Stimulated activated CD8-positive, alpha-beta memory T cell treated with anti-CD3 and anti-CD28 coated beads, Interleukin-4, amount 100 ng/mL, for 48 hours (primary cell): ENCODE measurements at places on chromosomes 13 and 19.

- no peak for DNase-seq
These were observed 7.0 kb downstream of the SOX21 start for GRCh38 chr13:94705081-94706030.

DNA sequence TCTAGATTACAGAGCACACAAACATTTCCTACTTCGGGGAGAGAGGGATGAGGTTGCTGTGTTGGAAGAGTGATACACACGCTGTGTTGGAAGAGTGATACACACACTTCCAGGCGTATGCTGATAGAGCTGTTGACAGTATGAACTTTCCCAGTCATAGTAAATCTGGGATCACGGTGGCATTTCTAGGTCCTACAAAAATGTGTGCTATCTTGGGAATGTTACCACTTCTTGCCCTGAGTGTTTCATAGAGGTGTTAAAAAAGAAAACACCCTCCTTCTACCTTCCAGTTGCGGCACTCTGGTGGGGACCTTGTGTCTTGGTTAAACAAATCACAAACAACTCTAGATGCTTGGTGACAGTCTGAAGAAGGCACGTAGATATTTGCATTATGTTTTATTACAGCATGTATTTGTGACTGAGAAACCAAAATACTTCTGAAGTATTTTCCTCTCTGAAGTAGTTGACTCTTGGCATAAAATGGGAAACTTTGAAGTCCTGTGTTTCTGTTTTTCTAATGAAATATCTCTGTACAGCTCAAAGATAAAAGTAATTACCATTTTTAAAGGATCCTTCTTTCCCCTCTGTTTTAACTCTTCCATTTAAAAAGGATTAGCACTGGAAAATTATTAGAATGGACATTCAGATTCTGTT is 52.5 kb downstream of the ARHGAP35 start:
- no peak for DNase-seq

DNA sequence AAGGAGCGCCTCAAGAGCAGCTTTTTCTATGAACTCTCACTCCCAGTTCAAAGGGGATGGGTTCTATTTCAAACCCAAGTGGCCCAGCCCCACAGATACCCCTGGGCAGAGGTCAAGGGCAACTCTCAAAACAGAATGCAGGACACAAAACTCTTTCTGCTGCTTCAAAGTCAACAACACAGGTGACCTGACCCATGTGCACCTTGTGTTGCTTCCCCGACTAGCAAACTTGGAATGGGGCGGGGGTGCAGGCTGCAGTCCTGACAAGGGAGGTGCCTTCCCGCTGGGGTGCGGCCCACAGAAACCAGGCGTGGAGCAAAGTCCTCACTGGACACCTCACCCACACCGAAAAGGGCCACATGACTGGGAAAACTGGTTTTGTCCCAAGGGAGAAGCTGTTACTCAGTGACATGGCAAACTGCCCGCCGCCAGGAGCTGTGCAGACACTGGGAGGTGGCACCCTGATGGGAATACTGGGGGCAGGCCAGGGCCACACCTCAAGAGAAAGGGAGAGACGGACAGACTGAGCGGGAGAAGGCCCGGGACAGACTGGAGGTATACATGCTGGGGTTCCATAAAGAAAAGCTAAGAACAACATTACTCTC is 17.4 kb downstream of the ZC3H4 start:
- DNase-seq, result no peak

DNA sequence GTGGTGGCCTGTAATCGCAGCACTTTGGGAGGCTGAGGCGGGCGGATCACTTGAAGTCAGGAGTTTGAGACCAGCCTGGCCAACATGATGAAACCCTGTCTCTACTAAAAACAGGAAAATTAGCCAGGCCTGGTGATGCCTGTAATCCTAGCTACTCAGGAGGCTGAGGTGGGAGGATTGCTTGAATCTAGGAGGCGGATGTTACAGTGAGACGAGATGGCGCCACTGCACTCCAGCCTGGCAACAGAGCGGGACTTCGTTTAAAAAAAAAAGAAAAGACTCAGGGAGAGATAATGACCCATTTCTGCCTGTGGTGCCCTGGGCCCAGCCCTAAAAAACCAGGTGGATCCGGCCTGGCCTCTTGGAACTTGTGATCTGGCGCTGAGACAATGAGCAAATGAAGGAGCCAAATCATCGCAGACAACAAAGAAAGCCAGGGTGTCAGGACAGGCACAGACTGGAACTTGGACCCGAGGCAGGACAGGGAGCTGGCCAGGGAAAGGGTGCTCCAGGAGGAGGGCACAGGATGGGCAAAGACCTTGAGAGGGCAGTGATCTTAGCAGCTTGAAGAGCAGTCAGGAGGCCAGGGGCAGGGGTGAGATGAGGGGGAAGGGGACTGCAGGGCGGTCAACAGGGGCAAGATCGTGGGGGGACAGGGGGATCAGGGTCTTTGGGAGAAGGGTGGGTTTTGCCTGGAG is 962 bp upstream of the JAK3 start:
- no peak for DNase-seq

- no peak for DNase-seq
These were observed 134.7 kb downstream of the KCNRG start for GRCh38 chr13:50149932-50150331.

- no peak for DNase-seq
These were observed 25.1 kb downstream of the SIPA1L3 start for GRCh38 chr19:37931881-37932655.

- DNase-seq, result peak; percentile 71
These were observed 589 bp downstream of the ZBTB45 start for GRCh38 chr19:58519087-58519354.

- no peak for DNase-seq
These were observed 66.3 kb upstream of the RFXAP start for GRCh38 chr13:36752673-36753072.

DNA sequence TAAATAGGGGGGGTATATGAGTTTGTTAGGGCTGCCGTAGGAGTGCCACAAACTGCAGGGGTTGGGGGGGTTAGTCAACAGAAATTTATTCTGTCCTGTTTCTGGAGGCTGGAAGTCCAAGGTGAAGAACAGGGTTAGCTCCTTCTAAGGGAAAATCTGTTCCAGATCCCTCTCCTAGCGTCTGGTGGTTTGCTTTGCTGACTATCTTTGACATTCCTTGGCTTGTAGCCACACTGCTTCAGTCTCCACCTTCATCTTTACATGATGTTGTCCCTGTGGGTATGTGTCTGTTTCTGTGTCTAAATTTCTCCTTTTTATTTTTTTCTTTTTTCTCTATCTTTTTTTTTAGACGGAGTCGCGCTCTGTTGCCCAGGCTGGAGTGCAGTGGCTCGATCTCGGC is 8.1 kb upstream of the ICAM1 start:
- DNase-seq, result no peak

DNA sequence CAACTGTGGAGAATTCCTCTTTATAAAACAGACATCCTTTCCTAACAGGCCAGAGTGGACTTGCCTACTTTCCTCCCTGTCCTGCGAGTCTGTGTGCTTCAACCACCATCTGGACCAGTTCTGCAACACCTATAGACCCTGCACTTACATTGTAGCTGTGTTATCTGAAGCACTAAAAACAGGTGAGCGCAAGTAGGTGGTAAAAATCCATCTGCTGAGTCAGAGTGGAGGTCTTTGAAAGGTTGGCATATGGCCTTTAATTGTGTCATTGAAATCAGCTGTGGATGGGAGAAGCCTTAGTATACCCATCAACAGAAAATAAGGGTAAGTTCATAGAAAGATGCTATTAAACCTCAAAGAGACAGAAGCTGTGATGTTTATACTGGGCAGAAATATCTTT is 7.6 kb upstream of the NALCN start:
- DNase-seq, result no peak

- DNase-seq, result no peak
These were observed 11.6 kb downstream of the DIAPH3 start for GRCh38 chr13:60152114-60152513.

DNA sequence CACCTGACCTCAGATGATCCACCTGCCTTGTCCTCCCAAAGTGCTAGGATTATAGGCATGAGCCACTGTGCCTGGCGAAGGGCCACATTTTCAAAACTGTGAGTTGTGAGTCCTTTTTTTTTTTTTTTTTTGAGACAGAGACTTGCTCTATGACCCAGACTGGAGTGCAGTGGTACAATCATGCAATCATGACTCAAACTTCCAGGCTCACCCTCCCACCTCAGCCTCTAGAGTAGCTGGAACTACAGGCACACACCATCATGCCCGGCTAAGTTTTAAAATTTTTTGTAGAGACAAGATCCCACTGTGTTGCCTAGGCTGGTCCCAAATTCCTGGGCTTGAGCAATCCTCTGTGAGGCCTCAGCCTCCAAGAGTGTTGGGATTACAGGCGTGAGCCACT is 3.8 kb upstream of the MYPOP start:
- no peak for DNase-seq

- DNase-seq, result no peak
These were observed 3.3 kb upstream of the AP3D1 start for GRCh38 chr19:2154587-2155075.

DNA sequence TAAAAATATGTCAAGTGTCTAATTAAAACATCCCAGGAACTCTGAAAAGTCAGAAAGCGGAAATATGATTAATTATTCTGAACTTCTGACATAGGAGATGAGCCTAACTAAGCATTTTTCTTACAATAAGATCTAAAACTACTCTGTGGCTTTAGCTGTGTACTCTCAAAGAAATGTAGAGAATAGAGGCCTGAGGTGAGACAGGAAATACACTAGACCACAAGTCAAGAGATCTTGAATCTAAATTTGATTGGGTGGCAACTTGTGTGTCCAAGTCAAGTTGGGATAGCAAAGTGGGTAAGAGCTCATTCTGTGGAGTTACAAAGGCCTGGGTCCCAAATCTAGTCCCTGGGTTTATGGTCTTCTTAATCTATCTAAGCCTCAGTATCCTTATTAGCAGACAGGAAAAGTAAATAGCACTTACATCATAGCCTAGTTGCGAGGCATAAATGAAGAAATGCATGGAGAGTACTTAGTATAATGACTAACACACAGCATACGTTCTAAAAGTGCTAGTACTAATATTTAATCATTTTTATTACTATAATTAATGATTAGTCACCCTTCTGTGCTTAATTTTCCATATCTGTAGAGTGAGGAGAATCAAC is 9.4 kb upstream of the LRRC63 start:
- no peak for DNase-seq

DNA sequence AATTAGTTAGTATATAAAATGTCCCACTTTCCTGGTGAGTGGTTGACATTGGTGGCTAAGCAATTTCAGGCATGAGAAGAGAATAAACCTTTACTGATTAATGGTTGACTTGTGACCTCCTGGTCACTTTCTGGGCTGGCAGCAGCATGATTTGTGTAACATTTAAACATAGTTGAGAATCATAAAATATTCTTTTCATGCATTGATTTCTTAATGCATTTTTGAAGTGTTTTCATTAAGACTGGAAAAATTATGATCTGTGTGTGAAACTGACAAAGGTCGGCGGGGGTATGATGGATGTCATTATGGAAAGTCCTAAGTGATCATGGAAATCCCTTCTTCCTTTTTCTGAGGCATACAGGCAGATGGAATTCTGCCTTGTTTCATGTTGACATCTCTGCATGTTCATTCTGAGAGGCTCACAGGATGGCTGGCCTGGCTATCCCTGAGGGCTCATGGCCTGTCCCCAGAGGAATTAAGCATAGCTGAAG is 98.7 kb upstream of the RNF113B start:
- DNase-seq, result no peak

DNA sequence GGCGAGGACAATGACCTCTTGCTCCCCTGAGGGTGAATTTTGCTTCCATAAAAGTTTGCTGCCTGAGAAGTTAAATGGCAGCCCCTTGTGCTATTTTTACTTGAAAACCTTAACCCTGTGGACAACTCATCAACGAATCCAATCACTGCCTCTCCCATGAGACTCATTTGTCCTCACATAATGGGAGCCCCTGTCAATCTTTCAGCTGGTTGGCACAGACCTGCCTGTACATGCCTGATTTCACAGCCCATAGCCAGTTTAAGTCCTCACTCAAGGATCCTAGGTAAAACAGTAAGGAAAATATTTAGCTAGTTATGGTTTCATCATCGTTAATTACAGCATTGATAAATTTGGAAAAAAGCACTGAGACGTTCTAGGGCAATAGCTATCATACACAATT is 207.4 kb downstream of the NHLRC3 start:
- no peak for DNase-seq

- no peak for DNase-seq
These were observed 170.0 kb downstream of the NUFIP1 start for GRCh38 chr13:44819245-44819644.

GRCh38 chr19:10706990-10707389 is 5.8 kb downstream of the QTRT1 start:
- no peak for DNase-seq

GRCh38 chr19:3060857-3061181 is 1.5 kb downstream of the TLE5 start:
- DNase-seq, result no peak

DNA sequence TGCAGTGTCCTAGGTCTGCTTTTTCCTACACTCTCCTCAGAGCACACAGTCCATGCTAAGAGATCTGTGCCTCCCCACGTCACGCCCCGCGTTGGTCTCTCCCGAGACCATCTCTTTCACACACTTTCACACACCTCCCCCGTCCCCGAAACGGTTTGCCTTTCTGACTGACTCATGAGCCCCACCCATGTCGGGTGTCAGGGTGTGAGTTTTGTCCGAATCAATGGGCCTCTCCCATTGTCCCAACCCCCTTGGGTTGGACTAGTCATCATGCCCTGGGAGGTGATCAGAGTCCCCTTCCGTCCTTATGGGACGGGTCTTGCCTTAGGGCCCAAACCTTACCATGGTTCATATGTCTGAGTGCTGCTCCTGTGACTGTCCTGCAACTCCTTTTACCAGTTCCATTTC is 214.0 kb upstream of the HTR2A start:
- DNase-seq, result no peak

DNA sequence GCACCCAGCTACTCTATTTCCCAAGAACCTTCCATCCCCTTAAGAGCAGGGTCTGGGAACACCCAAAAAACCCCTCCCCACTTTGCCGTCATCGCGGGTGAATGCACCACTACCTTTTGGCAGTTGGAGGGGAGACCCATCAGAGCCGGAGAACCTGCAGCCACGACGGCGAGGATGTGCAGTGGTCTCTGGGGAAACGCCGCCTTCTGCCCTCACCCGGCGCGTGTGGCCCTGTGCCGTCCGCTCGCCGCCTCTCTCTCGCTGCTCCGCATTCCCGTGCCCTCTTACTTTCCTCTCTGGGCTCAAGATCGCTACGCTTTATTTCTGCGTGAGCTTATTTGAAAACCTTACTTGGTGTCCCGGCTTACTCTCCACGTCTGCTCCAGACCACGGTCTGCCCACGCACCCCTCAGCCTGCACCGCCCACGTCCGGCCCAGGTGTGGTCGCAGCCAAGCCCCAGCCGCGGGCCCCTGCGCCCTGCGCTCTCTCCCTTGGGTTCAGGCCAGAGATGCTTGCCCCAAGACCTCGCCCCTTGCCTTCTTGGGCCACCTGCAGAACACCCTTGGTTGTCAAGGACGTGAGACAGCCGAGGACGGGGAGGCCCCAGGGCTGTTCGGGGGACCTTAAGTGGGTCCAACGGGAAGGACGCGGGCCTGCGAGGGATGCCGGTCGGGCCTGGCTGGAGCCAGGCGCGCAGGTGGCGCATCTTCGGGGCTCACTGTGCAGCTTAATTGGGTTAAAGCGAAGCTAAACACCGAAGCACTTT is 2.0 kb upstream of the MAB21L1 start:
- no peak for DNase-seq
